AG10803 (cell line): ENCODE measurements at places on chromosomes 16 and 17.

DNA sequence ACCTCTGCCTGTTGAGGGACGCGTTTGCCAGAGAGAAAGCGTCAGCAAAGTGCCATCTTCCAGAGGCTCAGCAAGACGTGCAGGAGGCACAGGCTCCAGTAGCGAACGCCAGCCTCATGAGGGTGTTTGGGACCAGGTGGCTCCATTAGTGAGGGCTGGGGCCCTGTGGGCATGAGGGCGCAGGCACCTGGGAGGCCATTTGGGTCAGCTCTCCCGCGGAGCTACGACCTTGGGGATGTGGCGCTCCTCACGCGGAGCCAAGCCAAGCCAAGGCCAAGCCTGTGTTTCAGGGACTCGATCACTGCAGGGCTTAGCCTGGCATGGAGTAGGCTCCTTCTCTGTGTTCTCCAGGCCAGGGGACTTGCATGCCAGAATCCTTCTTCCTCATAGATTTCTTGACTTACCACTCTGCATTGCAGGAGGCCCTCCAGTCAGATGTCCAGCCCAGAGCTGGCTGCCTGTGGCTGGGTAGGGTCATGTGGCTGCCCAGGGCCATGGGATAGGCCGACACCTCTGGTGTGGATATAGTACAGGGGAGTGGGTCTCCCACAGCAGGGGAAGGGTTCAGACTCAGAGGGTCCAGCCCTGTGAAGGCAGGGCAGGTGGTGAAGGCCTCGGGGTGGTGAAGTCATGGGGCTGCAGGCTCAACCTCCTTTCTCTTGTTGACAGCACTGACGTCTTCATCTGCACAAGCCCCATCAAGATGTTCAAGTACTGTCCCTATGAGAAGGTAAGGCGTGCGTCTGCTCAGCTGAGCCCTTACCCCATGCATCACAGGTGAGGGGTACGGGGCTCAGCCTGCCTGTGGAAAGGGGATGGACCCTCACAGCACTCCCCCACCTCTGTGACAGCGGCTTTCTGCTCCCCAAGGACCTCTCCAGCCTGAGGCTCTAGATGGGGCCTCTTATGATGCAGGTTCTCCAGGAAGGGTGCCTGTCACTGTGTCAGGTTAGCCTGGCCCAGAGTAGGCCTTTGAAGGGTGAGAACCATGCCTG is 19.6 kb downstream of the NT5M start:
- DNase-seq, result no peak

DNA sequence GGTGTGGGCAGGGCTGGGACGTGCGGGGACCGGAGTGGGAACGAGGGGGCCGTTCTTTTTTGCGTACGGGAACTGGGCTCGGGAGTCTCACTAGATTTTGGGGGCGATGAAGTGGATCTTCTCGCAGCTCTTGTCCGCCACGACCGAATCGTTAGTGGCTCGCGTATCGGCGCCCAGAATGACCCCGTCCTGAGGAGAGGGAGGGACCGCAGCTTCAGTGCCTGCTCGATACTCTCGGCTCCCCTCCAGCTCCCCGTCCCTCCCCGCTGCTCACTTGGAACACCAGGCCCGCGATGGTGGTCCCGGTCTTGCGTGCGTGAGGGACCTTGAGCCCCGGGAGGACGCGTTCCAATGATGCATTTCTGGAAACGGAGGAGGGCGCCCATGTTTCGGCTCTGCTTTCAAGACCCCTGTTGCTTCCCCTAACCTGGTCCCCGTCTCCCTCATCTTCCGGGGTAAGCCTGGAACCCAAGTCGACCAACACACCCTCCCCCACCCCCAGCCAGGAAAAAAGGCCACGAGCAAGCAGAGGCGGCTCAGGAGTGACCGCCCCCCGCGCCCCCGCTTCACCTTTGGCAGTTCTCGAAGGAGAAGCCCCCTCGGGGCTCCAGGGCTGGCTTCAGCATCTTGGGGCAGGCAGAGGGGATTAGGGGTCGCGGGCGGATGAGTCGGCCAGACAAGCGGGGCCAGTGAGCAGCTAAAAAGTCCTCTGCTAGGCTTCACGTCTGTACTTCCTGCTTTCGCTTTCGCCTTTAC is at the start of gene PSMB10:
Gene PSMB10 (minus strand): TSS at position 727 of the 756 bp plus-strand sequence. CDS start 101 bp downstream, at position 626.
- peak; percentile 65 for DNase-seq

DNA sequence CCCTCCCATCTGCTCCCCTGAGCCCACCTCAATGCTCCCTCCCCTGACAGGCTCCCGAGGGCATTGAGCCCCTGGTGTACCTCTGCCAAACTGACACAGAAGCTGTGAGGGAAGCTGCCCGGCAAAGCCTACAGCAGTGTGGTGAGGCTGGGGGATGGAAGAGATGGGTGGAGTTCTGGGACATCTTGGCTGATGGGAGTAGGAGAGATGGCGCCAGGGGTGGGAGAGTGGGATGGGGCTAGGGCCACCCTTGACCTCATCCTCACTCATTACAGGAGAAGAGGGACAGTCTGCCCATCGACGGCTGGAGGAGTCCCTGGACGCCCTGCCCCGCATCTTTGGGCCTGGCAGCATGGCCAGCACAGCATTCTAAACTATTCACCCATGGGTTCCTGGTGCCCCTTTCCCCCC is 16.2 kb upstream of the CTCF start:
- no peak for DNase-seq

DNA sequence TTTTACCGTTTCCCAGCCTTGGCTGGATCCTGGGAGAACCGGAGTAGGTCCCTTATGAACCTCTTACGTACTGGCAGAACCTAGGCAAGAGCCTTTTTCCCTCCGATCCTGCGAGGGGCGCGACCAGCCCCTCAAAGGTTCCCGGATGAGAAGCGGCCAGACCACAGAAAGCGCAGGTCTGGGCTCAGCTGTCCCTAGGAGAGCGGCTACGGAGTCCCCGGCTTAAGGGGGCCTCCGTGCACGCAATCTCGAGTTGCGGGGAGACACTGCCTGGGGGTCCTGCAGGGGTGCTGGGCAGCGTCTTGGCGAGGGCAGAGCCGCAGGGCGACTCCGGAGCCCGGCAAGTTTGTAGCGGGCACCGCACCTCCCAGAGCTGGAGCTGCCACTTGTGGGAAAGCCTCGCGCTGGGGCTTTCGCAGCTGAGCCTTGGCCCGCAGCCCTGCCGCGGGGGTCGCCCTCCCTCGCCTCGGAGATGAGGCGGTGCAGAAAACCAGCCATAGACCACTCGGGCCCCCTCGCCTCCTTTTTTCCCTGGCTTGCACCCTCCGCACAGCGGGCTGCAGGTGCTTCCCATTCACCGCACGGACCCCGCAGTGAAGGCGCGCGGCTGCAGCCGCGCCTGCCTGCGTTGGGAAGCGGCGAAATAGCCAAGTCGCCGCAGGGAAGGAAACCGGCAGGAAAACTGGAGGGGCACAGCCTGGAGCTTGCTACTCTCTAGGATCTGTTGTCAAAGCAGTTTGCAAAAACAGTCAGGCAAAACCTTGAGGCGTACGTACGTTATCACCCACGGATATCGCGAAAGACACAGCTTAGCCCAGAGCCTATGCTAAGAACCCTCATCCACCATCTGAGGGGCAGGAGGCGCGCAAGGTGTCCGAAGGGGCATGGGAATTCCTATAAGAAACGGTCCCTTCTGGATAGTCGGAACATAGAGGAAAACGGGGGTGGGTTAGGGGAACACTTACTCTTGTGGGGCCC is 834 bp downstream of the CDH8 start:
- no peak for DNase-seq

DNA sequence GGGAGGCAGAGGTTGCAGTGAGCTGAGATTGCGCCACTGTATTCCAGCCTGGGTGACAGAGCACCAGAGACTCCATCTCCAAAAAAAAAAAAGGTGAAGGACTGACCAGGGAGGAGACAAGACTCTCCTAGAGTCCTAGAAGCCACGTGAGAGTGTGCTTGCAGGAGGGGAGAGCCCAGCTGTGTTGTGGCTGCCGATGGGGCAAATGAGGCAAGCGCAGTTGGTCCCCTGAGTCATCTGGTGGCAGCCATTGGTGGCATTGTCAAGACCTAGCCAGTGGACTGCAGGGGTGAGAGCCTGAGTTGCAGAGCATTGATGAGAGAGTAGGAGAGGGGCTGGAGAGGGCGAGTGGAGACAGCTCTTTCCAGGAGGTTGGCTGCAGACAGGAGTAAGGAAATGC is 278.0 kb downstream of the SNX29 start:
- no peak for DNase-seq

DNA sequence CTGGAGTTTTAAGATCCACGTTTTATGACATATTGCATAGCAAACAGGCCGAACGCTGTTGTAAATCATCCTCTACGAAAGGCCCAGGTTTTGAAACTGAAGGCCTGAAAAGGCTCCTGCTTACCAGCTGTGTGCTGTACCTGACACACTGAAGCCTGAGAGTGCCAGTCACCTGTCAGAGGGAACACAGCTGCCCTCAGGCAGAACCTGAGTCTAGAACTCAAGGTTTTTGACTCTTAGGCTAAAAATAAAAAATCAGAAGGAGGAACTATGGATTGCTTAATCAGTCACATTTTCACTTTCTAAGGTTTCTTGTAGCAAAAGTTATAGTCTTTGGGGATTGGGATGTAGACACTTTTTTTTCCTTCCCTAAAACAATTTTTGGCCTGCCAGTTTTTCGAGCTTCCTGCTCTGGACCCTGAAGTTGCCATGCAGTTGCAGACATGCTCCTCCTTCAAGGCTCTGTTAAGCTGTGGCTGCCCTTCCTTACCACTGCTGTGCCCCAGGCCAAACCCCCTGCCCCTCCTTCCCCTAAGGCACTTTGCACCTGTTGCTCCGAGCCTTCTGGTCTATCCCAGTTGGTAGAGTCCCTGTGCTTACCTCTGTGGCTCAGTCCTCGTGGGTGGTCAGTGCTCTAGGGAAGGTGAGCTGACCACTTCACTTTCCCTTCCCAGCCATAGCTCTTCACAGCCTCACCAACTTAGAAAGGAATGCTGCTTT is 56.6 kb downstream of the TENT4B start:
- DNase-seq, result no peak

GRCh38 chr16:8330761-8331160 is 259.6 kb downstream of the TMEM114 start:
- no peak for DNase-seq

DNA sequence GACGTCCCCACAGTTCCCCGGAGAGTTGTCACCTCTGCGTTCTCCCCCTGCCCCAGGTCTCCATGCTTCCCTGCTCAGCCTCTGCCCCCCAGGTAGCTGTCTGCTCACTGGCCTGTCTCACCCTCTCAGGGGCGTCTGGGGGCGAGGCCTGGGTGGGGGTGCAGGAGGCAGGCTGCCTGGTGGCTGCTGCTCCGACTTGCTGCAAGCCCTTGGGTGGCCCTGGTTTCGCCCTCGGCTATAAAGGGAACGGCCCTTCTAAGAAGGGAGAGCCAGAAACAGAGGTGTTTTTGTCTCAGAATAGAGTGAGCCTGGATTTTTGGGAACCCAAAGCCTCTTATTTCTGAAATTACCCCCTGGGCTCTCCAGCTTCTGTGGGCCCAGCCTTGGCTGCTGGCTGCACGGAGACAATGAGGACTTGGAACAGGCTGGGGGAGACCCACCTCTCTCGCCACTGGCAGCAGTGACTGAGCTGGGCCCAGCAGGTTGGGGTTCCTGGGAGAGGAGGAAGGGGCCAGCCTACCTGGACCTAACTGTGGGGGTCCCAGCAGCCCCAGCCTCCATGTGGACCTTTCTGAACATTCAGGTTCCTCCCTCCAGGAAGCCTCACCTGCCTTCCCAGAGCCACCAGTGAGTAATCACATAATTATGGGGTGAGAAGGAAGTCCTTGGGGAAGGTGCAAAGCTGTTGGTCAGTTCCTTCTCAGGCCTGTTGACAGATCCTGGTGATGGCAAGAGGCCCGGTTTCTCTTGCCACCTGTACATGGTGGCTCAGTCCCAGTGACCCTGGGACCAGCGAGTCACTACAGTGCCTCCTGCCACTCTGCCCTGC is 15.5 kb upstream of the SPNS2 start:
- DNase-seq, result no peak

DNA sequence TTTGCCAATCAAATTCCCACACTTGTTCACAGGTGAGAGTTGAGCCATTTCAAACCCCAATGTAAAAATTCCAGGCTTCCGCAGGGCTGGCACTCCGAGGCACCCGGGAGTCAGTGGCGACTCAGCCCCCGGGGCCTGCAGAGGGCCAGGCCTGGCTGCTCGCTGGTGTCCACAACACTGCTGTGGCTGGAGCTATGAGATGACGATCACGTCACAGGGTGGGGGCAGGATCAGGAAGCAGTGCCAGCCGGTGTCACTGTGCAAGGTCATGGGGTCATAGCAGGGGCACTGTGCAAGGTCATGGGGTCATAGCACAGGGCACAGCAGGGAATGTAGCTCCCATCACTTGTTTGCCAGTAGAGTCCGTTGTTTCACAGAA is 7.8 kb downstream of the VPS4A start:
- DNase-seq, result no peak

DNA sequence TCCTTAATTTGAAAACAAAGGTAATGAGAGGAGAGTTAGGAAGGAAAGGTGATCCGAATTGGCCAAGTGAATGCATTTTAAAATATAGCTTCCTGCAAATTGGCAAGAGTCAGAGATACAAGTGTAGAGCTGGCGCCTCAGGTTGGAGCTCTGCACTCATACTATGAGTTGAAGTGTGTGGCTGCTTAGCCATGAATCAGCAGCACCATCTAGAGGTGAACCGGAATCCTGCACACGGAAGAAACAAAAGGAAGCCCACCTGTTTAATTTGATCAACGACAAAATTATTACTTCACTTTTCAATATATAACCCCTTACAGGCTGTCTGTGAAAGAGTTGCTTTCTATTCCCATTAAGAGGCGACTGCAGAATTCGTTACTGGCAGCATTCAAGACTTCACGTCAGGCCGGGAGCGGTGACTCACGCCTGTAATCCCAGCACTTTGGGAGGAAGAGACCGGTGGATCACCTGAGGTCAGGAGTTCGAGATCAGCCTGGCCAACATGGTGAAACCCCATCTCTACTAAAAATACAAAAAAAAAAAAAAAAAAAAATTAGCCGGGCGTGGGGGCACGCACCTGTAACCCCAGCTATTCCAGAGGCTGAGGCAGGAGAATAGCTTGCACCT is 1253.7 kb upstream of the CDH8 start:
- DNase-seq, result peak; percentile 0

GRCh38 chr17:40168262-40168832 is 8.9 kb upstream of the RAPGEFL1 start:
- peak; percentile 81 for DNase-seq

DNA sequence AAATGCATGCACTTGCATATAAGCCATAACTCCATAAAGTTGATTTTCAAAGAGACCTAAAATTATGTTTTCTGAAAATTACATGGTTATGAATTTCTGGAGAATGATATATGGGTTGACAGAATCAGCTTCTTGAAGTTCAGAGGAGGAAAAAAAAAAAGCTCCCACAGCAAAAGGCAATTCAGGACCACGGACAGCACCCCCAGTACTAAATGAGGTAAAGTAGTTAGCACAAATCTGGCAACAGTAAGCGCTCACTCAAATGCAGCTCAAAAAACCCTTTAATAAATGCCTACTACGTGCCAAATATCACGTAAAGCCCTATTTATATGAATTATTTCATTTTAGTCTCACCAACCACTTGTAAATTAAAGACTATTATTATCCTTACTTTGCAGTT is 135.2 kb downstream of the SHISA9 start:
- peak; percentile 13 for DNase-seq

- no peak for DNase-seq
Measured at GRCh38 chr17:78344666-78345065, 15.2 kb downstream of the SOCS3 start.

GRCh38 chr17:3029213-3029913 is 34.0 kb downstream of the OR1D5 start:
- no peak for DNase-seq
